ENCODE measurements at places on chromosomes 1 and 21. TPM values are rescaled to one million over a fixed set of nuclear protein-coding genes. Genes with fewer than 3 reads are reported as not detected.

PIGR gene
- total RNA-seq = 14.5 TPM

ABCG1 gene
- total RNA-seq = 81.0 TPM

PTPRU gene
- 55.4 TPM for total RNA-seq

GBP5 gene
- 1.1 TPM for total RNA-seq

TSTD1 gene
- 38.3 TPM for total RNA-seq

PKP1 gene
- 397 TPM for total RNA-seq

GIPC2 gene
- total RNA-seq = 0.50 TPM

LCK gene
- under 0.01 TPM for total RNA-seq

LGR6 gene
- total RNA-seq = under 0.01 TPM

KISS1 gene
- not detected for total RNA-seq

CFAP141 gene
- not detected for total RNA-seq

RGS4 gene
- total RNA-seq = 0.07 TPM

TTLL10 gene
- 0.28 TPM for total RNA-seq
